ENCODE measurements at places on chromosomes 1 and 21. TPM values are rescaled to one million over a fixed set of nuclear protein-coding genes. Genes with fewer than 3 reads are reported as not detected.

Gene DIO1
- polyA plus RNA-seq: 0.19 TPM

Gene PLA2G2D
- polyA plus RNA-seq: 0.17 TPM

Gene ZNF691
- polyA plus RNA-seq: 7.5 TPM

Gene TTLL10
- 0.50 TPM for polyA plus RNA-seq

Gene S100A9
- polyA plus RNA-seq: 40.7 TPM

Gene SPRR1B
- polyA plus RNA-seq: not detected

Gene REN
- polyA plus RNA-seq: not detected

Gene IL20
- polyA plus RNA-seq: not detected

Gene SPRR2D
- not detected for polyA plus RNA-seq

Gene SMPDL3B
- polyA plus RNA-seq: not detected

Gene KDF1
- polyA plus RNA-seq: 1.6 TPM

Gene TOMM40L
- polyA plus RNA-seq: 8.7 TPM

Gene TBX19
- polyA plus RNA-seq: 1.0 TPM
